NCI-H1092 (cell line): ENCODE measurements at places on chromosomes 5 and 9.
A peak's percentile ranks its signal among the peaks of the same experiment; 100 is the strongest.

DNA sequence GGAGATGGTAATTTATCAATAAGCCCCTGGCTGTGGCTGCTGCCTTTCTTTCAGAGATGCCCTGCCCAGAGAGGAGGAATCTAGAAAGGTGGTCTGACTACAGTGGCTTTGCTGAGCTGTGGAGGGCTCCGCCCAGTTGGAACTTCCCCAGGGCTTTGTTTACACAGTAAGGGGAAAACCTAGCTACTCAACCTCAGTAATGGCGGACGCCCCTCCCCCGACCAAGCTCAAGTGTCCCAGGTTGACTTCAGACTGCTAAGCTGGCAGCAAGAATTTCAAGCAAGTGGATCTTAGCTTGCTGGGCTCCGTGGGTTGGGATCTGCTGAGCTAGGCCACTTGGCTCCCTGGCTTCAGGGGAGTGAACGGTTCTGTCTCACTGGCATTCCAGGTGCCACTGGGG, 865.4 kb upstream of the ACO1 start:
- DNase-seq = no peak

DNA sequence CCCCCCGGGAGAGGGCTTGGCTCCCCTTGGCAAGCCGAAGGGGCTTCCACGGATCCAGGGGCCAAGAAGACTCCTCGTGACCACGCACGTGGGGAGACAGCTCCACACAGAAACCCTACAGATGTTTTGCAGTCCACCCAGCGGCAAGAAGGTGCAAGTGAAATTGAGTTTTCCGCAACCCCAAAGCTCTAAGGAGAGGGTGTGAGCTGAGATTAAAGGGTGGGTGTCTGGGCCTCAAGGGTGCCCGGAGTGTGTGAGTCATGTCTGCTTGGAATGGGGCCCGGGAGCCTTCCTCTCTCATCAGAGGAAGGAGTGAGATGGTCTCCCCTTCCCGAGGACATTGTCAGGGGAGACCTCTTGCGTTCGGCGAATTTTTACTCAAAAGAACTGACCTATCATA, 79.1 kb downstream of the OLFM1 start:
- DNase-seq = no peak

DNA sequence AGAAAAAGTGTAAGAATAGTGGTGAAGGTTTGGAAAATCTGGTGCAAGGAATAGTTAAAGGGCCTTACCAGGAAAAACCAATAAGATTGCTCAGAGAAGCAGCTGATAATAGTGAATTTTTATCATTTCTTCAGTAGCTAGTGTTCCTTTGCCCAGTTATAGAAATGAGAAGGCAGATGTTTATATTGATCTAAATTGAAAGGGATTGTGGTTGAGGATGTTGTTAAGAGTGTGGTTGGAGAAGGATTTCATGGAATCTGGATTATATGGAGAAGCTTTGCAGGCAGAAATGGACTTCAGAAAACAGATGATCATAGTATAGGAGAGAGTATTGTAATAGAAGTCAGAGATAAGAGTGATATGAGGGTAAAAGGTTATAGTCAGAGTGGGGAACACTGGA, 102.6 kb downstream of the XRCC4 start:
- no peak for DNase-seq

- DNase-seq = no peak
Observed at GRCh38 chr5:42908086-42908485, 96.4 kb upstream of the SELENOP start.

- no peak for DNase-seq
Observed at GRCh38 chr5:39934830-39935229, 510.1 kb upstream of the DAB2 start.

DNA sequence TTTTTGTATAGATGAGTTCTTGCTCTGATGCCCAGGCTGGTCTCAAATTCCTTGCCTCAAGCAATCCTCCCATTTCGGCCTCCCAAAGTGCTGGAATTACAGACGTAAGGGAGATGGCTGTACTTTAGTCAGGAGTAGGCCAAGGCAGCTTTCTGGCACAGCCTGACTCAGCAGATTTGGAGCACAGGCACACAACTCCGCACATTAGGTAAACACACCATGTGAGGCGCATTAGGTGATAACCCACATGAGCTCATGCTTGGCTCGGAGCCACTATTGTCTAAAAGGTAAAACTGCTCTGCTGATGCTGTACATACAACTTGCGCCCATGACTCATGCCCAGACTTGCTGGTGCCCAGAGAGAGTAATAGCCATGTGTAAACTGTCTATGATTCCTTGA, 1157.9 kb downstream of the TAF11L14 start:
- no peak for DNase-seq

DNA sequence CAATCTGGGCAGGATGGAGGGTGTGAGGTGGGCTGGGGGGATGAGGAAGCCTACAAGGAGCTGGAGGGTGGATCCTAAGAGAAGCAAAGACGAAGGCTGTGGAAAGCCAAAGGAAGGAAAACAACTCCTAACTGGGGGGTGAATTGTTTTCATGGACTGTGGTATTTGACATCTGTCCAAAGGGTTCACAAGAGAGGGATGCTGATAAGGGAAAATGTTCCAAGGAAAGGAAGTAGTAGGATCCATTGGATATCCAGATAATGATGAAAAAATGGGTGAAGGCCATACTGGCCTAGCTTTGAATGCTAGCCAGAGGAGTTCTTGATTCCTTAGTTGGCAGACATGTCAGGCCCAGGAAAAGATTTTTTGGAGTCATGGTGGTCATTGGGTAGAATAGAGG, 51.8 kb upstream of the FOXI1 start:
- no peak for DNase-seq

DNA sequence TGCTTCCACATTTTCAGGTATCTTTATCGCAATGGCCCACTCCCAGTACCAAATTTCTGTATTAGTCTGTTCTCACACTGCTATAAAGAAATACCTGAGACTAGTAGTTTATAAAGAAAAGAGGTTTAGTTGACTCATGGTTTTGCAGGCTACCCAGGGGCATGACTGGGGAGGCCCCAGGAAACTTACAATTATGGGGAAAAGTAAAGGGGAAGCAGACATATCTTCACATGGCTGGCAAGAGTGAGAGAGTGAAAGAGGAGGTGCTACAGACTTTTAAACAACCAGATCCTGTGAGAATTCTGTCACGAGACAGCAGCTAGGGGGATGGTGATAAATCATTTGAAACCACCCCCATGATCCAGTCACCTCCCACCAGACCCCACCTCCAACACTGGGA, 238.2 kb upstream of the DMAC1 start:
- DNase-seq = no peak

GRCh38 chr5:98779264-98779877, 5.9 kb downstream of the RGMB start:
- DNase-seq = no peak

DNA sequence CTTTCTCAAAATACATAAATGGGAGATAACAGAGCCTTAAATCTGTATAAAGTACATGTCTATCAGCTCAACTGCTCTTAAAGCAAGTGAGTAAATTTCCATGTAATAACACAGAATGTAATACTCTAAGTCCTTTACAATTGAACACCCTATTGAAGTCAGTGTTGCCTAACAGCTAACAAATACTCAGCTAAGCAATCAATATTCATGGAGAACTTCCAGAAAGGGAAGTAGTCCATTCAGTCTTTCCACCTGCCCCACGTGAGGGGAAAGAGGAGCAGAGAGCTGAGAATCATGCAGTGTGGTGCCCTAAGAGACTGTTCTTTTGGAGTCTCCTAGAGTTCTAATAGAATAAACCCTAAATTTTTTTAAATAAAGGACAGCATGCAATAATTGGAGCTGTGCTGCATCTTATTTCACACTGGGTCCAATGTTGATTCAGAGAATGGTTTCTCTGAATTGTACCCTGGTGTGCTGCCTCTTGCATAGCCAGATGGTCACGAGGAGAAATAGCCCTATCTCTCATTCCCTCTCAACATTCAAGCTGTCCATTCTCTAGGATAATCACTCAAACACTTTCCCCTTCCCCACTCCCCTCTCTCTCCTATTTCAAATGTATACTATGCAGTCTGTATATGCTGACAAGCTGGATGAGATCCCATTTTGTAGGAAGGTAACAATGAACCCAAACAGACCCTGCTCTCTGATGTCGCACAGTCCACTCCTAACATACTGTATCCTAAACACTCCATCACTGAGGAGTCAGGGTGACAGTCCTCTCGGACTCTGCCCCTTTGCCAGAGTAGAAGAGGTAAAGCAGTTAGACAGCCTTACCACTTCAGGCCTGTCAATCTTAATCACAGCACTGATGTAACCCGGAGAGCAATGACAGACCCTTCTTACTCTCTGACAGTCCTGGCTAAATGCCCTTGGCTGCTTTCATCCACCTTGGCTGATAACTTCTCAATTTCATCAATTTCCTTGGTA, 134.8 kb downstream of the EPB41L4A start:
- DNase-seq = peak; percentile 54

DNA sequence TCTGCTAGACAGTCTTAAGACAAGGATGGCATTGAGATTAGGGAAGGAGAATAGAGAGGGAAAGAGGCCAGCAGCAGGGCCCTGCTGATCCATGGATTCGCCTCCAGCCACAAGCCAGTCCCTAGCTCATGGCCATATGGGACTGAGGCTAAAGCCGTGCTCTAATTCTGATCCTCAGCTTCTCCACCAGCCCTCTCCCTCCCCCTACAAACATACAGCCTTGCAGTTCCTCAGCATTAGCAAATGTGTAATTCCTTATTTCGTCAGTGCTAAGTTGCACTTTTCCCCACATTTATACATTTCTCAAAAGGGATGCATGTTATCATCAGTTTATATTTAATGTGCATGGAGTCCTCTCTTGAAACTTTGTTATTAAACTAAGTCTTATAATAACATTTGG, 34.8 kb downstream of the ZNF462 start:
- no peak for DNase-seq
